ENCODE measurements at places on chromosomes 1 and 21. TPM values are rescaled to one million over a fixed set of nuclear protein-coding genes. Genes with fewer than 3 reads are reported as not detected.

ATAD3B gene
- total RNA-seq: 22.5 TPM

PRELP gene
- under 0.01 TPM for total RNA-seq

THBS3 gene
- 17.2 TPM for total RNA-seq

LEPR gene
- 13.8 TPM for total RNA-seq

RWDD3 gene
- 17.8 TPM for total RNA-seq

PTGFRN gene
- 57.6 TPM for total RNA-seq

PPCS gene
- total RNA-seq: 25.4 TPM

GPR52 gene
- total RNA-seq: 13.8 TPM

Measured in parietal lobe (tissue), 2 donors.